ENCODE measurements at places on chromosomes 13 and 19.

DNA sequence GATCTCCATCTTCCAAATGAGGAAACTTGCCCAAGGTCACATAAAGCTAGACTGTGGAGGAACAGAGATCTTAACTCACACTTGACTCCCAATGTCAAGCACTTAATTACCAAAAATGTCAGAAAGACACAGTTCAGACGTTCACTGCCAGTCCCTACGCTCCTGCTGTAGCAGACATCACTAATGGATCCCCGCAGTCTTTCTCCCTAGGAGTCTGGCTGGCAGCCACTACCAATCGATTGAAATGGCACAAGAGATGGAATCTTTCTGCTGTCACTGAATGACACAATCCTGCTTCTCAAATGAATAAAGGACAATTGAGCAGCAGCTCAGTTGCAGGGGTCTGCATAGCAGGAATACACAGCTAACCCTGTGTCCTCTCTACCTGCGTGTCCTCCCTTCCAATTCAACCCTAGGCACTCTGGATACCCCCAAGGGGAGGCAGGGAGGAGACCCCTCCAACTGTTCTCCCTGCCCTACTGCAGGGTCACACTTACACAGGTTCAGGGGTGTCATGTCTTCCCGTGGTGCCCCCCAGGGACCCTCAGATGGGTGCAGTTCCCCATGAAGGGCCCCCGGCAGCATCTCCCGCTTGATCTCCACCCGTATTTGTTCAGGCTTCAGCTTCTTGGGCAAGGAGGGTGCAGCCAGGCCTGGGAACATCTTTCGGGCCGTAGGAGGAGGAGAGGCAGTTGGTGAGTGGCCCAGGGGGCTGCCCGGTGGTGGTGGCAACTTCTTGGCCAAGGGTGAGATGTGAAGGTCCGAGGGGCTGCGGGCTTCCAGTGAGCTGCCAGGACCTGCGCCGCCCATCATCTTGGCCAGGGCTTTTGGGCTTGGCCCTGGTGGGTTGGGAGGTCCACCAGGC is 7.9 kb upstream of the AKAP8L start:
- no peak for DNase-seq

DNA sequence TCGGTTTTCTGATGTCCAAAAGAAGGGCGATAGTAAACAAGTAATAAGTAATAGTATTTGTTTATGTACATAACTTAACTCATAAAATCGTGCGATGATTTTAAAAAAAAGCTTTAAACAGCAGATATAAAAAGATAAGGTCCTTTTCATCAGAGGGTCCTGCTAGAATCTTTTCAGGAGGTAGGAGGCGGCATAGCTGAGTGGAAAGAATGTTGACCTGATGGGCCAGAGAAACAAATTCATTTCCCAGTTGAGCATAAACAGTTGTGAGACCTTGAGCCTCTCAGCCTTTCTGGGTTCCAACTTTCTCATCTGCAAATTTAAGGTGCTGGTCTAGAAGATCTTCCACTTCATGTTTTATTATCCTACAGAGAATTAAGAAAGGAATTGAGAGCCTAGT is 173.5 kb downstream of the LACC1 start:
- DNase-seq, result no peak

GRCh38 chr13:75372517-75372916 is 109.5 kb downstream of the TBC1D4 start:
- no peak for DNase-seq

- DNase-seq, result no peak
These were observed 4.9 kb upstream of the USE1 start for GRCh38 chr19:17210296-17210695.

DNA sequence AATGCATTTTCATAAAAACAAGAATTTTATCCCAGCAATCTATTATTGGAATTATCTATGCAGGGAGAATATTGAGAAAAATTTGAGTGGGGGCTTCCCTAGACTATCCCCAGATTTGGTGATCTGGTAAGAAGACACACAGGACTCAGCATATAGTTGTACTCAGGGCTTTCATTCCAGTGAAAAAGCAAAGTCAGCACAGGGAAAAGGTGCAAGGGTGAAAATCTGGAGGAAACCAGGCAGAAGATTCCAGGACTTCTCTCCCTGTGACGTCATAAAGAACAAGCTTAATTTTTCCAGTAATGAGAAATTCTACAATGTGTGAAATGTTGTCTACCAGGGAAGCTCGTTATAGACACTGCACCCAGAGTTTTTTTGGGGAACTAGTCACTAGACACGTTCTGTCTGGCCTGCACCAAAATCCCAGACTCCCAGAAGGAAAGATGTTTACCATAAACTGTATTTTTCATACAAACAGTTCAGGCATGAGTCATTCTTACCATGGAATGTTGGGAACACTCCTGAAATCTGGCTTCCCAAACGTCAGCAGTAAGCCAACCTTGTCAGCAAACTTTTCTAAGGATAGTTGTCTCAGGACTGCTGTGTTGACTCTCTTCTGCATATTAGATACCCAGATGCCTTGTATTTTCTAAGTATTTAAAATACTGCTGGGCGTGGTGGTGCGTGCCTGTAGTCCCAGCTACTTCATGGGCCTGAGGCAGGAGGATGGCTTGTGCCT is 107.4 kb downstream of the DNAJC3 start:
- DNase-seq, result no peak

GRCh38 chr13:50611117-50611781 is 232.2 kb downstream of the DLEU7 start:
- DNase-seq, result no peak

DNA sequence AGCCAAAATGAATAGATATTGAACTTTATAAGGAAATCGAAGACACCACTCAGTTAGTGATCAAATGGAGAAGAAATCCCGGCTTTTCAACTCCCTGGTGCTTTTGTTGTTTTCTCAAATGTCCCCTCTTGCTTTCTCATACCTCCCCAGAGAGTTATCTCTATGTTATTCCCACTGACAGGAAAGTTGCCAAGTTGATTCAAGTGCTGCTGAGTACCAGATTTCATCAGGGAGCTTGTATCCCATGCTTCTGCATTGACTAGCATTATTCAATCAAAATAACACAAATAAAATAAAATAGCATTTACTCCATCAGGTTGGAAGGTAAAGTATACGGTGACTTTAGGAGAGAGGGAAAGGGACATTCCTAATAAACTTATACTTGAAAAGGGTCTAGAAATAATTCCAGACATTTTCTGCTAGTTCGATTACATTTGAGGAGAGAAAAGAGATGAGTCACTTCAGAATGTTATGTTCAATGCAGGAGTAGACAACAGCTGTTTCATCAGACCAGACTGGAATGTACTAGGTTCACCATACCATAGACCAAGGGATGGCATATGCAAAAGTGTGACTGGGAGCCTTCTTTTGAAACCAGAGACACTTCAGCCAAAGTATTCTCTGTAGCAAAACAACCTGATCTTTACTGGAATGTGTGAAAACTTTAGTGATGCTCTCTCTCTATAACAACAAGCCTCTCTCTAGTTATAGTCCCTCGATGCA is 397.8 kb downstream of the FGF14 start:
- DNase-seq, result no peak
